Suppressor macrophage (primary cell): ENCODE measurements at places on chromosomes 5 and 9.

DNA sequence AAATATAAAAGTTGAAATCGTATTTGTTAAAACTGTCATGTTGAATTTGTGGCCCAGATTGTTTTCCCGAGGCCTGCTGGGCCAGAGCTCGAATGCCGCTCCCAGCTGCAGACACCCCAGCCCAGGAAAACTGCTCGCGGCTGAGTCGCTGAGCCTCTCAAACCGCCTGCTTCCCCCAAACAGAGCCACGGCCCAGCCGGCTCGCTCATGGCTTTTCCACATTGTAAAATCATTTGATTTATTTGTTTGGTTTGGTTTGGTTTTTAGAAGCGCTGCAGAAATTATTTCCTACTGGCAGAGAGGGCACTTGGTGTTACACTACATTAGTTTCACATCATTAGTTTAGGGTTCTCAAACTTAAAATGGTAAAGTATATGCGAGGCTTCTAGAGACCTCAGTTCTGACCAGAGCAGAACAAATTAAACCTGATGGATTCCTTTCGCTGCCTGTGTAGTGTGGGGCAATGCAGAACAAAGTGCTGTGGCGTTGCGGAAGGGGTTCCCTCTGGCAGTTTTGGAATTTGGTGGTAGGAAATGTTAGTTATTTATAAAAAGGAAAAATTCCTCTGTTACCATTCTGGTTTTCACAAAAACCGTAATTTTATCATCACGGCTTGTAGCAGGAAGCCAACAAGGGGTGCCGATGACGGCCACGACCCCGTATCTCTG, 156.5 kb upstream of the PITX1 start:
- DNase-seq, result no peak

- DNase-seq, result no peak
These were observed 38.6 kb upstream of the TMOD1 start for GRCh38 chr9:97462914-97463313.

GRCh38 chr9:2729003-2729402, 11.7 kb downstream of the KCNV2 start:
- no peak for DNase-seq

- DNase-seq, result peak; percentile 34
These were observed 147.0 kb upstream of the RASA1 start for GRCh38 chr5:87120518-87121303.

- DNase-seq, result no peak
These were observed 106.0 kb downstream of the PALM2AKAP2 start for GRCh38 chr9:109886041-109886440.

- DNase-seq, result no peak
These were observed 78.3 kb downstream of the COL27A1 start for GRCh38 chr9:114233491-114234185.
